Large intestine (tissue), 12 donors: ENCODE measurements at places on chromosomes 11 and 22.

GRCh38 chr11:123000721-123001120 is 19.1 kb upstream of the BSX start:
- DNase-seq: no peak

- no peak for DNase-seq
Measured at GRCh38 chr11:27183672-27184457, 143.2 kb downstream of the BBOX1 start.

GRCh38 chr11:118998388-118998717 is 415 bp downstream of the CENATAC start:
- no peak for DNase-seq

DNA sequence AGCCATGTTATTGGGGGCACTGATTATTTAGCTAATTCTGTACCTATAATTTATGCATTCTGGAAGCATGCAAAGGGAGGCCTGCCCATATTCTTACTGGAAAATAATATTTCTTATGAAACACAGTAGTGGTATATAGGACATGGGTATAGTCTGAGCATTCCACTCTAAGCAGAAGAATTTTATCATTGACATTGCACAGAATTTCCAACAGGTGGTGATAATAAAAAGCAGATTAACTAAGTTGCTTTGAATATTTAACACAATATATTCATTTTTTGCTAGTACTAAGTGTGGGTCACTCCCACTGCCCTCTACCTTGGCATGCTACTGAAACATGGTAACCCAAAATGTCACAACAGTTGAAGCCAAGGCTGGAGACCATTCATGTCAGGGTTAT is 728.8 kb upstream of the FAT3 start:
- no peak for DNase-seq
